ENCODE measurements at places on chromosomes 16 and 17.

- DNase-seq = peak; percentile 43
Observed at GRCh38 chr17:44636562-44636961, 19.7 kb upstream of the MEIOC start.

DNA sequence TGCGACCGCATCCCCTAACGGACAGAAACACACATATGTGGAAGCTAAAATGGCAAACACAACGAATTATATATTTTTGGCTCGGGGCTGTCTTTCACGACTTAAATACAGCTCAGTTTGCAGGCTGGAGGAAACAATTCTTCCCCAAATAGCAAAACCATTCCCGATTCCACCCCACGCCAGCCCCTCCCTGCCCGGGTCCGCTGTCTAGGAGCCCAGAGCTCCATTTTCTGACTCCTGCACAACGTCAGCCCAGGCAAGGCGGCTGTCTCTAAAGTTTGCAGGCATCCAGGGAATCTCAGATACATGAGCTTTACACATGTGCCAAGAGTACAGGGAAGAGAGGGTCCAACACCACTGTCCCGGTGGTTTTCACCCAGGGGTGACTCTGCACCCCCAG is 110.5 kb downstream of the ADCY9 start:
- no peak for DNase-seq

GRCh38 chr17:82316651-82317393 is 586 bp downstream of the CD7 start:
- no peak for DNase-seq

DNA sequence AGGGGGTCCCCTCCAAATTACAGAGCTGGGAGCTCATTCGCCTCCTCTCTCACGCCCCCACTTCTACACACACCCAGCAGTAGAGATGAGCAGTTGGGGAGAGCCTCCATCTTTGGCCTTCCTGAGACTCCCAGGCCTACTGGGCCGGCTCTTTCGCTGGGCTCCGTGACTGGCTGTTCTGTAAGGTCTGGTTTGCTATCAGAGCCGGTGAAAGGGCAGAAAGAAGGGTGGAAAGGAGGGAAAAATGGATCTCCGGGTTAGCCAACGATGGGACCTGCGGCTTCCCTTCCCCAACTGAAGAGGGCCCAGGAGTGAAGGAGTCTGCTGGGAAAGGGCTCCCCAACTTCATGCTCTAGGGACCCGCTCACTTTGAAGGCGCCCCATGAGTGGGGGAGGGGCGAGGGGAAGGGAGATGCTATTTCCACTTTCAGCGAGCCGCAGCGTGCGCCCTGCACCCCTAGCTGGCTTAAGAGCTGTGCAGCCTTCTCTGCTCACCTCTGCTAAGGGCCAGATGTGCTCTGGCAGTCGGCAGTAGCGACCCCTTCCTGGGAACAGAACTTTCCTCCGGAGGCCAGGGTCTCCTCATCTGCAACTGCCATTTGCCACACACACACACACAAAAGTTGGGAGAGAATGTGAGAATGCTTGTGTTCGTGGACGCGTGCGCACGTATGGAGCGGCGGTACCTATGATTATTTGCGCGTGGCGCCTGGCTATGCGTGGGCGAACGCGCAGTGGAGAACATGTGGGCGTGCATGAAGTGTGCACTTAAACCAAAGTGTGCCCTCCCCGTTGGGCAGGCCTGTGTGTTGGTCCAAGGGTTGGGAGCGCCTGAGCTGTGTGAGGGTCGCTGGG is 2.9 kb upstream of the FOXF1 start:
- no peak for DNase-seq

DNA sequence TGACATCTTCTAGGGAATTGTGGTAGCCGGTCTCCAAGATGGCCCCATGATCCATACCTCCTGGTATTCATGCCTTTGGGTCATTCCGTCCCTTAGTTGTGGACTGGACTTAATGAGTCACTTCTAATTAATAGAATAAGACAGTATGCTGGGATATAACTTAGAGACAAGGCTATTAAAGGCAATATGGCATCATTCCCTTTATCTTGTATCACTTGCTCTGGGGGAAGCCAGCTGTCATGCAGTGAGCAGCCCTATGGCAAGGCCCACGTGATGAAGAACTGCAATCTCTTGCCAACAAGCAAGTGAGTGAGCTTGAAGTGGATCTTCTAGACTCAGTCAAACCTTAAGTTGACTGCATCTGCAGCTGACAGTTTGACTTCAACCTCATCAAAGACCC is 97.8 kb upstream of the MED13 start:
- no peak for DNase-seq

- DNase-seq = peak; percentile 8
Observed at GRCh38 chr16:80084614-80085013, 456.2 kb upstream of the DYNLRB2 start.

DNA sequence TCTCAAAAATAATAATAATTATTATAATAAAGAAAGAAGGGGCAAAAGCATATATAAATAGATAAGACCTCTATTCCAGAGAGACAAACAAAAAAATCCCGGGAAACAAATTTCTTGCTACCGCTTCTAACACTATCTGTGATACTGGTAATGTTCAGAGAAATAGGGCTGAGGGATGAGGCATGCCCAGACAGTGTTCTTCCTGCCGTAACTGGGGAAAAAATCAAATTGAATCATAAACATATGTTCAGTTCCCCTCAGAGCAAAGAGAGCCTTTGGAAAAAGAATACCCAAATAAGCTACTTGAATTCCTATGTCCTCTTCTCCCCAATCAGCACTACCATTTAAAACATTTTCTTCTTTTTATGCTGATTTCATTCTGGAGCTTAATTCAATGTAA is 688.0 kb downstream of the KCNJ2 start:
- DNase-seq = no peak

All from cerebellar cortex (tissue), 1 donor.